ENCODE measurements at places on chromosomes 3 and 15.

GRCh38 chr3:53274938-53275605, 19.2 kb upstream of the TKT start:
- no peak for DNase-seq

GRCh38 chr3:104676241-104676640, 690.5 kb upstream of the ALCAM start:
- DNase-seq, result no peak

GRCh38 chr3:2628117-2628516, 482.1 kb downstream of the IL5RA start:
- no peak for DNase-seq

DNA sequence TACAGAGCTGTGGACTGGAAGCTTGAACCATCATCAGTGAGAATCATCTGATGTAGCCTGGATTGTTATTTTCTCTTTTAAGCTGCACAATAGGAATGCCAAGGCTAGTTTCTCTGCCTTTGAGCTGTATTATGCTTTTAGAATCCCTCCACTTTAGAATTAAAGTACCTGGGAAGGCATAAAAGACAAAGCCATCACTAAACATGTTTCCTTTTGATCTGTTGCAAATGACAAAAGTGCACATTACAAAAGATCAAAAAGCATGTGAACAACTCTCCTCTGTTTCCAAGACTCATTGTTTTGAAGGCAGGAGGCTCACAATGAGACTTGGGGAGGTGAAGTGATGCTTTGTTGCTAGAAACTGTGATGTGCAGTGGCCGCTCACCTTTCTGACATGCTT, 51.8 kb downstream of the LARS2 start:
- DNase-seq, result no peak

DNA sequence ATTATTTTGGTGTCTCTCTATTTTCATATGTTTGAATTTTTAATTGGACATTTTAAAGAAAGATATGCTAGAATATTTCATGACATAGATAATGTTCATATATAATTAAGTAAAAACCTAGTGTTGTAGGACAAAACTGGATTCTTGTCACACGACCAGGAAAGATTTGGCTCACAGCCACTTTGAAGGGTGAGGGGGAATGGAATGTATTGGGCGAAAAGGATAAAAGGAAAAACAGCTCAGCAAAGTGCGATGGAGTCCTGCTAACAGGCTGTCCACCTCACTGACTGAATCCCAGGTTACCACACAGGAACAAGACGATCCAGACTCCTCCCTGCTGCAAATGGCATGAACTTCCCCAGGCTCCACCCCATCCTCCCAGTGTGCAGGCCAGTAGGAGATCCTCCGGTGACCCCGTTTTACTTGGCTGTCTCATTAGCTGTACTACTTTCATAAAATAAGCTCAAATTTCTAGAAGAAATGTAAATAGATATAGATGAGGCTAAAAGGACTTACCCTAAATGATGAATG, 186.2 kb downstream of the CD47 start:
- no peak for DNase-seq

DNA sequence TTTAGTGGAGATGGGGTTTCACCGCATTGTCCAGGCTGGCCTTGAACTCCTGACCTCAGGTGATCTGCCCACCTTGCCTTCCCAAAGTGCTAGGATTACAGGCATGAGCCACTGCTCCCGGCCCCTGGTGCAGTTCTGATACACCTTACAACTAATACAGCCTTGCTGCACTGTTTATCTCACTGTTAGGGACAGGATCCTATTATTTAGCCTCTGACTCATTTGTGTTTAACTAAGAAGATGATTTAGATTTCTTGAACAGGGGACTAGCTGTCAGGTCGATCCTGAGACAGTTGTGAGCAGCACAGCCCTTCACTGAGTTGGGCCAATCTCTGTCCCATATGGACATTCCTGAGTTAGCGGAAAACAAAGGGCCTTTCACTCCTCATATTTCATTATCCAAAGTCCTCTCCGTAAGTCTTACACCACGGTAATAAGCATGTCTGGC, 19.2 kb downstream of the GYG1 start:
- no peak for DNase-seq

DNA sequence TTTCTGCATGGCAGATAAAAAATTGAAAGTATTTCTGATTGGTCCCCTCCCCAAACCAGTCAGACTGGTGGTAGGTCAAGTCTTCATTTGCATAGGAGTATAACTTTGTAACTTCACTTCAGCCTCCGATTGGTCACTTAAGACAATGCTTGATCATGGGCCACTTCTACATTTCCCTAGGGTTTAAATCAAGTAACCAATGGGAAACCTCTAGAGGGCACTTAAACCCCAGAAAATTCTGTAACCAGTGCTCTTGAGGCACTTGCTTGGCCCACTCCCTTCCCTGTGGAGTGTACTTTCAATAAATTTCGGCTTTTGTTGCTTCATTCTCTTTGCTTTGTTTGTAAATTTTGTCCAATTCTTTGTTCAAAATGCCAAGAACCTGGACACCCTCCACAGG, 225.5 kb downstream of the ARPP21 start:
- no peak for DNase-seq

- no peak for DNase-seq
Measured at GRCh38 chr3:52471371-52472238, 16.2 kb downstream of the NISCH start.

- no peak for DNase-seq
Measured at GRCh38 chr3:21331321-21331720, 419.7 kb downstream of the ZNF385D start.

- DNase-seq, result no peak
Measured at GRCh38 chr15:73051391-73051806, 864 bp upstream of the NEO1 start.

DNA sequence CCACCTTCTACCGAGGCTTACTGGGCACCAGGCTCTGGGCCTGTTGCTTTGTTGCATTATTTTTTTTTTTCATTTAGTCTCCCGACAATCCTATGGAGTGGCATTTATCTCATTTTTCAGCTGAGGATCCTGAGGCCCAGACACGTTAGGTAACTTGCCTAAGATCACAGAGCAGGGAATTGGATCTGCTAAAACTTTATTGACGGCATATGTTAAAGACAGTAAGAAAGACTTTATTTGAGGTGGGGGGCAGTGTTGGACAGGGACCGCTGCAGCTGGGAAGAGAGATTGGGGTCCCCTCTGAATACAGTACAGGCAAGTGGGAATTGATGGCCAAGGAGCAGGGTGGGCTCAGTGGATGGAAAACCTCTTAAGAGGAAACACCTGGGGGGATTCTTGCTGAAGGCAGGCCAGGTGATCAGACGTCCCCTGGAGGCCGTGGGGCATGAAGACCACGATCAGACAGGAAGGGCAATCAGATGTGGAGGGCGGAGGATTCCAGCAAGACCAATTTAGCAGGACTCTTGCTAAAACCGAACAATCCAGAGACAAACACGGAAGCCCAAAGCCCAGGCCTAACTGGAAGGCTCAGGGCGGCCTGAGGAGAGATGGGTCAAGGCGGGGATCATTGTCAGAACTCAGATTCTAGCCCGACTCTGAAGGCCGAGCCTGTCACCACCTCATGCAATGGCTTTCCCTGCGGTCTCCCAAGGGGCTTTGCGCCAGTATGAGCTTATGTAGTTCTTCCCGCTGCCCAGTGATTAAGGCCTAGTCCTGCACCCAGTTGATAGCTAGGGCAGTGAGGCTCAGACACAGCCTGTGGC, 53.7 kb downstream of the RGMA start:
- no peak for DNase-seq

GRCh38 chr15:86002444-86002843, 77.2 kb upstream of the AGBL1 start:
- DNase-seq, result no peak

DNA sequence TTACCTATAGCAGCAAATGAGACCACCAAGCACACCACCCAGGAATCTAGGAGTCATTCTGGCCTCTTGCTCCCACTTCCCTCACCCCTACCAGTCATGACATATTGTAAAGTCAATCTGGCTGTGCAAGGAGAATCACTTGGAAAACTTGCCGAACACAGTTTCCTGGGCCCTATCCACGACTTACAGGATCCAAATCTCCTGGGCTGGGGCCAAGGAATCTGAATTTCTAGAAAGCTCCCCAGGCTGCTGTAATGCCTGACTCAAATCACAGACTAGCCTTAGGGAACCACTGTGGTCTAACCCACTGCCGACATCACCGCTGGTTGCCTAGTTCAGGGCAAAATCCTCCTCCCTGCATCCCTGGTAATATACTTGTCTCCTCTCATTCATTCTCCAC, 4.2 kb upstream of the CRABP1 start:
- DNase-seq, result no peak

DNA sequence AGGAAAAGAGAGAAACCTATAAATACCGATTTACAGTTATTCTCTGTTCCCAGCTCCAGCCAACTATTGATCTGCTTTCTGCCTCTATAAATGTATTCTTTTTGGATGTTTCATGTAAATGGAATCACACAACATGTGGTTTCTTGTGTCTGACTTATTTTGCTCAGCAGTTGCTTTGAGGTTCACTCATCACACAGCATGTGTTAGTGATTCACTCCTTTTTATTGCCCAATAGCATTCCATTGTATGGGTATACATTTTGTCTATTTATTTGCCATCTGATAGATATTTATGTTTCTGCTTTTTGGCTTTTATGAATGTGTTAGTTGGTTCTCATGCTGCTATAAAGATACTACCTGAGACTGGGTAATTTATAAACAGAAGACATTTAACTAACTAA, 23.6 kb downstream of the CCR1 start:
- no peak for DNase-seq

DNA sequence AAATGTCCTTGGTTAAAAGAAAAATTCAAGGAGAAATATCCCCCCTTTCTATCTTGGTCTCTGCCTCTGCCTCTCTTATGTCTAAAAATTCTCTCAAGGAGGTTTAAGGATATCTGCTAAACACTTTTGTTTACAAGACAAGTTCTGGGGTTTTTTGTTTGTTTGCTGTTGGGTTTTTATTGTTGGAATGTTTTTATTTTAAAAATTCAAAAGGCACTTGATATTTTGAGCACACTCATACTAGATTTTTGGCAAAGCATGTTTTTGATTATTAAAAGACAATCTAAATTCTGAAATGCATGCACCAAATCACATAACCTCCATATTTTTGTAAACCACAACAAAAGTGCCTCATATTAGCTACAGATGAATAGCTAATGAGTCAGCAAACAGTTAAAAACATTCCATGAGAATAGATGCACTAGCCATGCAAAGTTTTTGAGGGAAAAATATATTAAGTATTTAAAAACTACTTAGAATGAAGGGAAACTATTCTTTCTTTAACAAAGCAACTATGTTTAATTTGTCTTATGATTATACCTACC, 84.6 kb downstream of the ZBTB20 start:
- no peak for DNase-seq

GRCh38 chr3:33146791-33147445, 33.1 kb downstream of the CRTAP start:
- DNase-seq, result no peak

GRCh38 chr15:78951841-78952238, 7.0 kb upstream of the CTSH start:
- DNase-seq, result no peak

Measured in stimulated activated CD8-positive, alpha-beta memory T cell treated with anti-CD3 and anti-CD28 coated beads, Interleukin-4, amount 100 ng/mL, for 4 hours (primary cell).